ENCODE measurements at places on chromosomes 5 and 9.

DNA sequence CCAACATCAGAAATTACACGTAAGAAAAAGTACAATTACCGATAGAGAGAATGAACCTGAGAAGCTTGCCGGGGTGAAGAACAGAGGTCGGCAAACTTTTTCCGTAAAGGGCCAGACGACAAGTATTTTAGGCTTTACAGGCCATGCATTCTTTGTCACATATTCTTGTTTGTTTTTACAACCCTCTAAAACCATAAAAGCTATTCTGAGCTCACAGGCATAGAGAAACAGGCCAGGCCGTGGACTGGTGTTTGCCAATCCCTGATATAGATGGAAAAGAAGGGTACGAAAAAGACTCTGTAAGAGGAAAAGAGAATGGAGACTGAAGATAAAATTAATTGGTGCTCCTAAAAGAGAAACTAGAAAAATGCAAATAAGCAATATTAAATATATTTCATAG, 15.4 kb downstream of the SFXN1 start:
- DNase-seq: no peak

- DNase-seq: no peak
Measured at GRCh38 chr5:164058621-164059020, 553.2 kb downstream of the MAT2B start.

GRCh38 chr9:35840881-35841644, 12.0 kb downstream of the TMEM8B start:
- DNase-seq: no peak

- DNase-seq: no peak
Measured at GRCh38 chr5:142561486-142562097, 124.3 kb downstream of the FGF1 start.

DNA sequence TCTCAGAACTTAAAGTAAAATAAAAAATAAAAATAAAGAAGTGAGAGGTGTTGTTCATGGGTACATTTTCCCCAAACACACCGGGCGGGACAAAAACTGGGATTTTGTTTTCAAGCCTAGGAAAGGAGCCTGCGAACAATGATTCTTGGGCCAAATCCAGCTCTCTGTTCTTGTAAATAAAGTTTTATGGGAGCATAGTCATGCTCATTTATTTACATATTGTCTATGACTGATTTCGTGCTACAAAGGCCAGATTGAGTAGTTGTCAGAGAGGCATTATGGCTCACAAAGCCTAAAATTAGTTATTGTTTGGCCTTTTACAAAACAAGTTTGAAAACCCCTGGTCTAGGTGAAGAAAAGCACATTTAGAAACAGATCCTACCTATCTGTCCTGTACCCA, 821.0 kb upstream of the GRAMD2B start:
- DNase-seq: no peak

- peak; percentile 12 for DNase-seq
Measured at GRCh38 chr5:71938895-71939294, 168.4 kb upstream of the MAP1B start.

GRCh38 chr9:86795823-86796553, 151.3 kb downstream of the GAS1 start:
- DNase-seq: peak; percentile 13

- DNase-seq: no peak
Measured at GRCh38 chr5:68181039-68181599, 34.4 kb upstream of the PIK3R1 start.

GRCh38 chr5:135738564-135738875, 95.9 kb upstream of the SLC25A48 start:
- no peak for DNase-seq

DNA sequence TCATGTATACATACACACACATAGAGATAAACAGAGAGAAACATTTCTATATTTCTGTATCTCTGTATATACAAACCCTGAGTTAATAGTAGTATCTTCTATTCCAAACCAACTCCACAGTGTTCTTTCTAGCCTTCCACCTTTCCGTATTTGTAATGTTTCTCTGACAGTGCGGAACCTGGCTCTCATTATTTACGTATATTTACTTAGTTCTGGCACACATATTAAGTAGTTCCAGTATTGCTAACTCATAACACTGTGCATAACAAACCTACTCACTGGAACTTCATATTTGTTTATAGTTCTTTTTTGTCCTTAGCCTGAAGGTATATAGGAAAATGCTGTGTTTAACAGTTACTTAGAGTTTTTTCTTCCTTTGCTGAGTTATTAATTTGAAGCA, 6.5 kb downstream of the OGN start:
- no peak for DNase-seq

DNA sequence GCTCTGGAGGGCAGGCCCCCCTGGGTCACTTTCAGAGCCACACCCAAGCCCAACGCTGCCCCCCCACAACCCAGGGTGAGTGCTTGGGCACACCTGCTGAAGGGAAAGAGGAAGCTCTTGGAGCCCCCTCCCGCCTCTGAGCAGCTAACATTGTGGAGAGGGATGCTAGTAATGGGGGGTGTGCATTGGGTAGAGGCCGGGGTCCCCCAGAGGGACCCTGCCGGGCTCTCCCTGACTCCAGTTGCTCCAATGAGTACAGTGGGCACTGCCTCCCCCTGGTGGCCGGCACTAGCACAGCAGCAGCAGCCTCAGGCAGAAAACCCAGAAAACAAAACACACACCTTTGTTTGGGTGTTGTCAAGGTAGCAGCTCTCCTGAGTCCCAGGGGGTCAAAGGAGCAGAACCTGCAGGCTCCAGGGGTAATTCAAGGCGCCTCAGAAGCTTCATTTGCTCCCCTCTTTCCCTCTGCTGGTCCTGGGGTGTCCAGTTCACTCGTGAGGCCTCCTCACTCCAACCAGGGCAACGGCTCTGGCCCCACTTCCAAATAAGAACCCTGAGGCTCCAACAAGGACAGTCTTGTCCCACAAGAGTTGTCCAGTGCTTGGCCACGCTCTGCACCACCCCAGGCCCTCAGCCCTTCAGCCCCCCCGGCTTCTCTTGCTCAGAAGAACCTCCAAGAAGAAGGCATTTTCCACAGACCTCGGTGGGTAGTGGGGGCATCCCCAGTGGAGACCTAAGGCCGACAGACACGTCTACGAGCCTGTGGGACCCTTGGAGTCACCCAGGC, 16.1 kb downstream of the GBGT1 start:
- DNase-seq: peak; percentile 59
